ENCODE measurements at places on chromosomes 4 and X.

DNA sequence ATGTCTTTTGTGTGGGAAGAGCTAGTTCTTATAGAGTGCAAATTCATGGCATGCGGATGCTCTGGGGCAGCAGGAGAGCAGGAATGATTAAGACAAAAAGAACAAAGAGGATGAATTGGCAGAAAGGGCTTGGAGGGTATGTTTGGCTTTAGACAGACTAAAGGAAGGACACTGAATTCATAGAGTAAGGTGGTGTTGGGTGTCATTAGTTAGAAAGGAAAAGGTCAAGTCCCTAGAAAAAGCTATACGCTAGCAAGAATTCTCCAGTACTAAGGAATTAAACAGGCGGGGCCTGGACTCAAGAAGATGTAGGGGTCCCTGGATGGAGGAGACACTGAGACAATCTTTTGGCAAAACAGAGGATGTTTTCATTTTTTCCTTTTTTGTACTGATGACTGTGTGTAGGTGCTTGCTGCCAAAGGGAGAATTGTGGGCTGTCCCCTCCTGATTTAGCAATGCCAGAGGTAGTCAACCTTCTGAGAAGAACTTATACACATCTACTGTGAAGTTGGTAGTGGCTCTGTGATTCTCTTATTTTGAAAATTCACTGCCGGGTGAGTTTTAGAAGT is 391.0 kb downstream of the SPRY1 start:
- DNase-seq: no peak

GRCh38 chrX:26672571-26672970 is 456.6 kb downstream of the MAGEB5 start:
- DNase-seq: no peak

- DNase-seq: peak; percentile 12
Observed at GRCh38 chr4:76363556-76364290, 57.2 kb downstream of the STBD1 start.

DNA sequence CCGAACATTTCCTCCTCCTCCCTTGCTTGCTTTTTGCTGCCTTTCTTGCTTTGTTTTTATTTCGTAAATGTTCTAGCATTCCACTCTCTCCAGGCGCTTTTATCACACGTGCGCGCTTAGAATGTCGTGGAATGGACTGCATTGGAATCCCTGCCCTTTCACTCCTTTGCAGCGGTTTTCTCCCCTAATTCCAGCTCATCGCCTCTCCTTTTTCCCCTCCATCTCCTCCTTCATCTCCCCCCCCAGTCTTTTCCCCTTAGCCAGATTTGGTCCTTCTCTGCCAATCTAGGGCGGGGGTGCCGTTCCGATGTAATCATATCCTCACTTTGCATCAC is 579 bp downstream of the OGT start:
- no peak for DNase-seq

GRCh38 chrX:101357166-101357795 is 8.7 kb upstream of the TIMM8A start:
- no peak for DNase-seq

DNA sequence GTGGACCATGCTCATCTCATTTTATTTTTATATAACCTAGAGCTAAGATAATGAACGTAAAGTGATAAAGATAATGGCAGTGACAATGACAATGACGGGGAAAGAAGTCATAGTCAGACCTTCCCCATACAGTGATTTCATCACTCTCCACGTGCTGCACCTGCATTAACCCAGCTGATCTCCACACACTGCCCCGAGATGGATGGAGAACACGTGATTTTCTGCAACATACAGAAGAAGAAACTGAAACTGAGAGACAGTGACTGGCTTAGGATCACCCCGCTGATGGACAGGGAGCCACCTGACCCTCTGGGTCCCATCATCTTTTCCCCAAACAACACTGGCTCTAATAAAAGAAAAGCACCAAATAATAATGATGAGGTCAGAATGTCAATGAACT is 22.0 kb downstream of the EVC2 start:
- DNase-seq: no peak

- no peak for DNase-seq
Observed at GRCh38 chr4:101264993-101265815, 82.1 kb downstream of the PPP3CA start.

DNA sequence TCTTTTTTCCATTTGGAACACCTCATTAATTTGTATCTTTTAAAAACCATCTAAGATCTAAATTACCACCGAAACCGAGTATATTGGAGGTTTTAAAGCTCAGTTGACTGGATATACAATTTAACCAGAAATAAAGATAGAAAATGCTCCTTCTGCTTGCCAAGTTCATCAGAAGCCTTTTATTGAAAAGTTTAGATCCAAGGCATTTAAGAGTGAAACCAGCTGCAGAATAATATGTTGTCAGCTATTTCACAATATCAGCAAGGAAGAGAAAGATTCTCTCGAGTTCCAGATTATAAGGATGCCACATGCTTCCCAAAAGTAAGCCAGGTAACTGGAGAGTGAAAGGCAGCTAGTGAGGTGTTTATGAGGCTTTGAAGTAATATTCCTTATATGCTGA is 217.4 kb downstream of the DCTD start:
- no peak for DNase-seq

DNA sequence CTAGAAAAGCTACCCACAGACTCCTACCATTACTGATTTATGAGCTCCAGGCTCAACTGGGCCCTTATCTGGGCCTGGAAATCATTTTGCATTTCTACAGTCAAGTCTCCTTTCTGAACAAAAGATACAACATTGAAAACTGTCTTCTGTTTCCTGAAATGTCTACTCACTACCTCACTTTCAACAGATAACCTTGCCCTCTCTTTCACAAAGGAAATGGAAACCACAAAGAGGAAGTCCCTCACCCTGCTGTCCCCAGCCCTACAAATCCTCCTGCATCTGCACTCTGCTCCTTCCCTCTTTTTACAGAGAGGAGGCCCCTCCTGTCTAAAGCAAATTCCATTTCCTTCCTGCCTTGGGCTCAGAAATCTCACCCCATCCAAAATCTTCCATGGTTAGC is 24.8 kb upstream of the CYBB start:
- no peak for DNase-seq

DNA sequence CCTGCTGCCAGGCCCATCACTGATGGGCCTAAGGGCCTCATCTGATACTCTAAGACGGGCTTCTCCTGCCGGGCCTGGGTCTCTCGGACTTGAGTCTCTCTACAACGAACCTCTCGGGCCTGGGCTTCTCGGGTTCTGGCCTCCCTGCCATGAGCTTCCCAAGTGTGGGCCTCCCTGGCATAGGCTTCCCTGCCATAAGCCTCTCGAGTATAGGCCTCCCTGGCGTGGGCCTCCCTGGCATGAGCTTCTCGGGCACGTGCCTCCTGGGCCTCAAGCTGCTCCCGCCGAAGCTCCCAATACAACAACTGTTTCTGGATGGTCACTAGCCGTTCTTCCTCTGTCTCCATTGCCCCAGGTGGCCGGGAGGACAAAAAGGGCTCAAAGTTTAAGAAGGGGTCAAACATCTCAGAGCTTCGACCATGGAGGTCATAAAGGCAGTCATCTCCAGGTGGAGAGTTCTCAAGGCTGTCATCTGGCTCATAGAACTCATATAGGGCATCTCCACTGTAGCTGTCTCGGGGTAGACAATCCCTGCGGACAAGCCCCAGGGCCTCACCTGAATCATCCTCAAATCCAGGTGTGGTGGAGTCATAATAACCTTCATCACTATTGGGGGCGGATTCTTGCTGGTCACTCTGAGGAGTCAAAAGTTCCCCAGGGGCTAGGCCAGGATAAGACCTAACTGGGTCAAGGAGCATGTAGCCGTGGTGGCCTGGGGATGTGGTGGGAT is 14.1 kb downstream of the AMER1 start:
- no peak for DNase-seq

- peak; percentile 70 for DNase-seq
Observed at GRCh38 chr4:140260227-140260626, 106.2 kb upstream of the MAML3 start.

DNA sequence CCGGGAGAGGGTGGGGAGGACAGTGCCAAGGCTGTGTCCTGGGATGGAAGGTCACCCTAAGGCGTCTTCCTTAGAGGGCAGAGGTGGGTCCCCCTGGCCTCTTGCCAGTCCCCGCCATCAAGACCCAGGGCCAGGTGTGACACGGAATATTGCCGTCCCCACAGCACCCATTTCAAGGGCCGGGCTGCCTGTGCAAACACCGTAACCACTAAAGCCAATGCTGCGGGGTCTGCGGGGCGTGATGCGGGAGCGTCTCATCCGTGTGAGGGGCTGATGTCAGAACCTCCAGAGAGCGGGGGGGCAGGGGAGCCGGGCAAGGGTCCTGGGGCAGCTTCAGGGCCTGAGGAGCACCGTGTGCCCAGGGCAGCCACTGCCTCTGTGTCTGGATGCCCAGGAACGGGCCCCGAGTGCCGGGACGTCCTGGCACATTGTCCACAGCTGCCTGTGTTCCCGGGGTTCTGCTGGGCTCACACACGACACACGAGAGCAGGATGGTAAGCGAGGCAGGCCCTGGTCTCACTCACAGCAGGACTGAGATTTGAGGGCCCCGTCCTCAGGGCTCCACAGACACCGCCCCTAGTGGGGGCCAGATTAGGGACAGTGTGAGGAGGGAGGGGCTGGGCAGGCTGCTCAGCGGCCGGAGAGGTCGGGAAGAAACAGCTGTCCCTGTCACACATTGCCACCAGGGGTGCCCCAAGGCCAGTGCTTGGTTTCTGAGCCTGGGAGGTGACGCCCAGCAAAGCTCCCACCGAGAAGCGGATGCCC is 29.2 kb downstream of the NKX1-1 start:
- DNase-seq: no peak

- no peak for DNase-seq
Observed at GRCh38 chr4:73721435-73721834, 18.9 kb upstream of the CXCL8 start.

GRCh38 chr4:88802138-88802537 is 104.5 kb upstream of the NAP1L5 start:
- DNase-seq: no peak

DNA sequence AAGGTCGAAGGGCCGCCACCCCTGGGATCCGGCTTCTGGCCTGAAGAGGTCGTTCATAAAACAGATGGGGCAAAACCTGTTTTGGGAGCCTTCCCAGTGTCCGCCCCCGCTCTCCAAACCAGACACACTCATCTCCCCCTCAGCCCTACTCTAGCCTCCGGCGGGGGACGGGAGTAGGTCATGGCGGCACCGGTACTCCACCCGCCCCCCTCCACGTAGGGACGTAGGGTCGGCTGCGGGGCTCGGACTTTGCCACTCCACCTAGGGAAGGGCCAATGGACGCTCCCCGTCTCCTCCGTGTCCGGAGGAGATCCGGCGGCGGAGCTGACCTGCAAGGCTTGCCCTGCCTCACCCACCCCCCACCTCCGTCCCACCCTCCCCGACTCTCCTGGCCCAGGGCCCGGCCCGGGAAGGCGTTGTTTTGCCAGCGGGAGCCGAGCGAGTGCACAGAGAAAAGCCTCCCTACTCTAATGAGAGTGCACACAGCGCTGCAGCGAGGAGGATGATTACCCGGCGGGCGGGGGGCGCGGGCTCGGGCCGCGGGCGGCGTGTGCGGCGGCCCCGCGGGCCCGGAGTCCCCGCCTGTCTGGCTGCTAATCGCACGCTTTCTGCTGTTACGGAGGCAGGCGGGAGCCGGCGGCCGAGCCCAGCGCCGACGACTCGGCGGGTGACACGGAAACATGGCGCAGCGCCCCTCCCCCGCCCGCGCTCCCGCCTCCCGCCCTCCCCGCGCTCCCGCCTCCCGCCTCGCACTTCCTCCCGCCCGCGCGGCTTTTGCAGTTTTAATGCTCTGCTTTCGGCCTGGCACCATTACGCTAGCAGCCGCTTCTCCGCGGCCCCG is 8.3 kb upstream of the BCOR start:
- DNase-seq: peak; percentile 66

DNA sequence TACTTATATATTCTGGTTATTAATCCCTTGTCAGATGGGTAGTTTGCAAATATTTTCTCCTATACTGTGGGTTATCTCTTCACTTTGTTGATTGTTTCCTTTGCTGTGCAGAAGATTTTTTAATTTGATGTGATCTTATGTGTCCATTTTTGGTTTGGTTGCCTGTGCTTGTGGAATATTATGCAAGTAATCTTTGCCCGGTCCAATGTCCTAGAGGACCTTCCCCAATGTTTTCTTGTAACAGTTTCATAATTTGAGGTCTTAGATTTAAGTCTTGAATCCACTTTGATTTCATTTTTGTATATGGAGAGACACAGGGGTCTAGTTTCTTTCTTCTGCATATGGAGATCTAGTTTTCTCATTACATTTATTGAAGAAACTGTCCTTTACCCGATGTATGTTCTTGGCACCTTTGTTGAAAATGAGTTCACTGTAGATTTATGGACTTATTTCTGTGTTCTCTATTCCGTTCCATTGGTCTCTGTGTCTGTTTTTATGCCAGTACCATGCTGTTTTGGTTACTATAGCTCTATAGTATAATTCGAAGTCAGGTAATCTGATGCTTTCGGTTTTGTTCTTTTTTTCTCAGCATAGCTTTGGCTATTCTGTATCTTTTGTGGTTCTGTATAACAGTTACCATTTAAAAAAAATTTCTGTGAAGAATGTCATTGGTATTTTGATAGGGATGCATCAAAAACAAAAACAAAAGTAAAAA is 34.7 kb downstream of the DIAPH2 start:
- no peak for DNase-seq

- no peak for DNase-seq
Observed at GRCh38 chr4:99356992-99357391, 4.4 kb upstream of the ADH1C start.

DNA sequence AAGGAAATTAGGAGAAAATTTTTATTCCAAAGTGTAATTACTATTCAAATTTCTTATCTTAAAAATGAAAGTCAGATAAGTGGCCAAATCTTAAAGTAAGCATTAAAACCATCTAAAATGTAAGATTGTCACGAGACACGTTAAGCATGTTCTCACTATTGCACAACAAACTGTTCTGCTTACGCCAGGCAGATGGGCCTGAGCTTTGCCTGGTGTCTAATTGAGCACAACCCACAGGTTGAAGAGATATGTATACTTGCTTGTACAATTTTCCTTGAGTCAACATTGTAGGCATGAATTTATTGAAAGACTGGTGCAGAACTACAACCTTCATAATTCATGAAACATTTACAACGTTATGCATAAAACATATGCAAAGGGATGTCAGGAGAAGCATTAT is 3.9 kb downstream of the RNF128 start:
- no peak for DNase-seq

GRCh38 chr4:77443941-77444340 is 161.7 kb upstream of the CXCL13 start:
- no peak for DNase-seq
